ENCODE measurements at places on chromosomes 3 and 15.

DNA sequence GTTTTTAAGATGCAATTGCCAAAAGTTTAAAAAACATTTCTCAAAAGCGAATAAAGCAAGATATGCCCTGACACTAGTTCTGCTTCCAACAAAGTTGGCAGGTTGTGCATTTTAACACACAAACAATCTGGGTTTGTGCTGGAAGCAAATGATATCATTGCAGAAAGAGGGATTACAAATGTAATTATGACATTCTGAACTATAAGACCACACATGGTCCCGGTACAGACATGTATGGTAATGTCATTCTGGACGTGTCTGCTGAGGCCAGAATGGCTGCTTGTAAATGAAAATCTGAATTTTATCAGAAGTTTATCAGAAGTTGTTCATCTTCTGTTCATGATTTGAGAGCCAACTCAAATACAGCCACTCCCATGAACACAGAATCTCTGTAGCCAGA lies 10.7 kb downstream of the TMC3 start:
- no peak for DNase-seq

GRCh38 chr15:91826443-91826842 lies 27.1 kb upstream of the SLCO3A1 start:
- DNase-seq: no peak

DNA sequence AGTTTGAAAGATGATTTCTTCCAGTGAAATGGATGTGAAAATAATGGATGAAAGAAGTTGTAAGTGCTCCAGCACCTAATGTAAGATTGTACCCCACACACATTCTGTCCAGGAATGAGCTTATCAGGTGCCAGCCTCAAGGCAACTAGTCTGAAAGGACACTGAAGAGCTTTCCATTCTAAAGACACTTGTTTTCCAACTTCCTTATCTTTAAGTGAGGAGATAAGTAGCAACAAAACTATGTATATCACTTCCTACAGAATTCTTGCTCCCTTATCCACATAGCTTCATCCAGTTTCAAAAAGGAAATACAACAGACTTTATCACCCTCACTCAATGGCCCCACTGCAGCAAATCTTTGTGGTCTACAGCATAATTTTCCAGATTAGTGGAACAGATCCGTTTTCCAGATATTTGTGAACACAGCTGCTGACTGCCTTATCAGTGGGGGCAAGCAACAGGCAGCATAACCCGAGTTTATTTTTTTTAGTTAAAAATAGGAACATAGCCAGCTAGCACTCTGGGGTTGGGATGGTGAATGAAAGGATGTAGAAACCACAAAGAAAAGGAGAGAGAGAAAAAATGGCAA lies 60.6 kb downstream of the CD200R1L start:
- DNase-seq: no peak

- DNase-seq: no peak
These were observed 84.1 kb downstream of the ST6GAL1 start for GRCh38 chr3:187014417-187014864.

- no peak for DNase-seq
These were observed 549.3 kb upstream of the PPP2R3A start for GRCh38 chr3:135416182-135416581.

- no peak for DNase-seq
These were observed 13.0 kb downstream of the TMEM44 start for GRCh38 chr3:194620196-194620595.

- no peak for DNase-seq
These were observed 56.5 kb downstream of the DCLK3 start for GRCh38 chr3:36707623-36708409.

- no peak for DNase-seq
These were observed 28.0 kb downstream of the ACAA1 start for GRCh38 chr3:38108649-38109579.

DNA sequence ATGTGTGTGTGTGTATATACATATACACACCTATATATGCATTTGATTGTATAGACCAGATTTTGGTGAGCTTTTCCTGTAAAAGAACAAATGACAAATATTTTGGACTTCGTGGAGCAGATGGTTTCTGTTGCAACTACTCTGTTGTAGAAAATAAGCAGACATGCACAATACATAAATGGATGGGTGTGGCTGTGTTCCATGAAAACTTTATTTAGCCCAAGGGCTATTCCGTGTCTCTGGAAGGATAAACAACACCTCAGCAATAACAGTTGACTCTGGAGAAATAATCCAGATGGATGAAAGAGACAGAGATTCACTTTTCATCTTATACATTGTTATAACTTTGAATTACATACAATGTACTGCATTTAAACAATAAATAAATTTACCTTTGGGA lies 441.4 kb downstream of the CNTN3 start:
- DNase-seq: no peak

DNA sequence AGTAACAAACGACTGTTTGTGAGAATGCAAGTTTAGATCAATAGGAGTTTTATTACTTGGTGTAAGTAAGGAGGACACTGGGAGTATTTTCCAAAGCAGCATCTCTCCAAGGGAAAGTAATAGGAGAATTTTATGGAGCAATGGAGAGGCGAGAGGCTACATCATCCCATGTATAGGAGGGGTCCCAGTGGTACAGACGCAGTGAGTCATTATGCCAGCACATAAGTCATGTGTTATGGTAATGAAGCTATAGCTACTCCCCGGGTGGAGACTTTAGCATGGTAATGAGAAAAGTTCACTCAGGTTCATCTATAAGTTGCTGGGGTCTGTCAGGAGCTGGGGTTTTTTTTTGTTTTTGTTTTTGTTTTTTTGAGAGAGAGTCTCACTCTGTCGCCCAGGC lies 29.5 kb upstream of the ZNF445 start:
- DNase-seq: no peak

DNA sequence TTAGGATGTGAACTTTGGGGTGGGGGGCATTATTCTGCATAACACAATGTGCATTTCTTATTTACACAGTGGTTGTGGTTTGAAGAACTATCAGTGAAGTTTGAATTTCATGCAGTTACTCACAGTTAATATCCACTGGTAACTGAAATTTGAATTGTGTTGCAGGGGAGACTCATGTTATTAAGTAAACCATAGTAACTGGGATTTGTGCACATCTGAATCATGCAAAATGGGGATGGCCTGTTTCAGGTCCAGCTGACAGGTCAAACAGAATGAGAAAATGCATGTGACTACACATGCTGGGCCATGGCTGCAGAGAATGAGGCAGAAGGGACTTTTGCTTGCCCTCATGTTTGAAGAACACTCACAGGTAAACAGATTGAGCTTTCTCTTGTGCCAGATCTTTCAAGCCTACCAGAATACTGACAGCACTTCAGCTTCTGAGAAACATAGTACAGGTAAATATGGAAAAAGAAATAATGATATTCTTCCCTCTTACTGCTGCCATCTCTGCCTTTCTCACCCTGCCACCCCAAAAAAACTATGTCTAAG lies 115.0 kb downstream of the POLQ start:
- DNase-seq: no peak

- no peak for DNase-seq
These were observed 710.3 kb upstream of the ARPP21 start for GRCh38 chr3:34929036-34929435.

GRCh38 chr15:44492040-44492439 lies 44.9 kb upstream of the EIF3J start:
- no peak for DNase-seq

DNA sequence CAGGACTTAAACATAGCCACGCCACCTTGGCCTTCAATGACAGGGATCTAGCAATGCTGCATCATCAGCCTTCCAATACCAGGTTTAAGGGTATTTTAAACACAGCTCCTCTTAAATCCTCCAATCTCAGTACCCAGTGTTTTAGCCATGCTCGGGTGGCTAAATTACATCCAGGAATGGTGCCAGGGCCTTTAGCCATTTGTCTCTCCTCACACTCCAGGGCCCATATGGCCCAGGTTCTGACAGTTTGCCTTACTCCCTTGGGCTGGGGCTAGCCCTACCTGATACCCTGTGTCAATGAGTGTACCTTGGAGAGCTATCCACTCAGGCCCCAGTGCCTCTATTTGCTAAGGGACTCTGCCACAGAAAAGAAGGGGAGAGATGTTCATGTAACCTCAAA lies 29.4 kb downstream of the ZNF589 start:
- no peak for DNase-seq

GRCh38 chr3:21062831-21063294 lies 688.1 kb downstream of the ZNF385D start:
- DNase-seq: no peak

- no peak for DNase-seq
These were observed 16.7 kb downstream of the SMAD3 start for GRCh38 chr15:67082007-67082536.

- no peak for DNase-seq
These were observed 83.5 kb upstream of the PXYLP1 start for GRCh38 chr3:141148169-141148568.

DNA sequence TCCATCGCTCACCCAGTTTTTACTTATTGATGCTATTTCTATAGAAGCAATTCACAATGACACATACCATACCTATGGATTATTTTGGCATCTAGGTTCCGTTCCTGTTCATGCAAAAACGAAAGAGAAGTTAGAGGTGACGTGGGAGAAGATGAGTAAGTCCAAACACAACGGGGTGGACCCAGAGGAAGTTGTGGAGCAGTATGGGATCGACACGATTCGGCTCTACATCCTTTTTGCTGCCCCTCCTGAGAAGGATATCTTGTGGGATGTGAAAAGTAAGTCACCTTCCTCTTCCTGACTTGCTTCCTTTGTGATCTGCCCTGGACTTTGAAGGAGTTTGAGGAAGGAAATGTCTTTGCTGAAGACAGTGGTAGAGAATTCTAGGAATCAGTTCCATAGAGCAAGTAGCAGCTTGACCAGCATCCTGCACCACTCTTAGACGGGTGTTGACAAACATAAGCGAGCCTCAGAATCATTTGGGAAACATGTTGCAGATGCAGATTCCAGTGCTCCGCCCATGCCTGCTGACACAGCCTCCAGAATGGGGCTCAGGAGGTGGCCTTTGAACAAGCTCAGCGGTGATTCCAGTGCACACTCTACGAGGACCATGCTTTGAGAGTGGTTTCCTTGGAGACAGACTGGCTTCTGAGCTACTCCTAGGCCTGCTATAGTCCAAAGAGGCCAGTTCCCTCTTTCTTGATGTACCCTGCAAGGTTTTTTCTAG lies 78.4 kb upstream of the LIMD1 start:
- DNase-seq: no peak

GRCh38 chr3:162014284-162014683 lies 517.7 kb downstream of the OTOL1 start:
- no peak for DNase-seq

DNA sequence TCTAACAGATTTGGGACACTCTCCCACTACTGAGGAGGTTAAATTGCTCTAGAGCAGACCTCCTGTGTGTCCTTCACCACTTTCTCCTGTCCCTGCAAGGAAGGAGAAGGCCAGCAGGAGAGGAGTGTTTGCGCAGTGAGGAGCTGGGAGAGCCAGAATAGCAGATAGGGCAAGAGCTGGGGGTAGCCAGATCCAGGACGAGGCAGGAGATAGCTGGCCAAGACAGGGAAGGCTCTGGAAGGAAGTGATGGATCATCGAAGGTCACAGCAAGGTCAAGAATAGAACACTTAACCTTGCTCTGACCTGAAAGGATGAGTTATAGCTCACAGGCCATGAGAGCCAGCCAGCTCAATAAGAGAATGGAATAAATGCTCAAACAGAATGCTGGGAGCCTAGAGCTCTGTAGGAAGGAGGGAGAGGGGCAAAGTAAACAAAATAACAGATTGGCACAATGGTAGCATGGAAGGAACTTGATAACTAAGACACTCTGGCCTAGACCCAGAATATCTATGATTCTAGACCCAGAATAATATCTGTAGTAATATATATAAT lies 37.5 kb upstream of the FSIP1 start:
- DNase-seq: no peak

- no peak for DNase-seq
These were observed 32.2 kb upstream of the IL20RB start for GRCh38 chr3:136925425-136926190.

Data from NCI-H2107 (cell line).